ENCODE measurements at places on chromosomes 16 and 17. TPM values are rescaled to one million over a fixed set of nuclear protein-coding genes. Genes with fewer than 3 reads are reported as not detected.
A peak's percentile ranks its signal among the peaks of the same experiment; 100 is the strongest.

CD300H gene
- 0.27 TPM for total RNA-seq

KCNG4 gene
- not detected for total RNA-seq

ALOX15B gene
- total RNA-seq, result 5.1 TPM

GRCh38 chr16:58863042-58863441 is 128.9 kb upstream of the GOT2 start:
- no peak for DNase-seq

GRCh38 chr16:6682142-6682811 is 650.4 kb upstream of the RBFOX1 start:
- peak; percentile 37 for DNase-seq

GRCh38 chr17:13160296-13160695 is 142.5 kb upstream of the ELAC2 start:
- no peak for DNase-seq

- DNase-seq, result no peak
These were observed 92.1 kb upstream of the ZNF750 start for GRCh38 chr17:82931699-82932517.

DNA sequence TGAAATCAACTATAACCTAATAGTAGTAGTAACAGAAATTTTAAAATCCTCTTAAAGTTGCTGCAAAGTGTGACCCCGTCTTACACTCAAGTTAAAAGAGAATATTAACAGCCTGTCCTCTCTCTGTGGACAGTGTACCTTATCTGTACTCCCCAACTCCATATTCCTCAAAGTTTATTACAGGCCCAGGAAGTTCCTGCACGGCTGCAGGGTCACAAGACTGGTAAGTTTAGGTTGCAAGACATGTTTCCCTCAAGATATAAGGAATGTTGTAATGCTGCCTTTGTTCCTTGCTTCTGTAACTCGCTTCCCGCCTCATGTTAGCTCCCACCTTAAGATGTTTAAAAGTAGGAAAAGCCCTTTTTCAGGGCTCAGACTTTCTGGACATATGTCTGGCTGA is 72.2 kb downstream of the ITFG1 start:
- DNase-seq, result no peak

- DNase-seq, result no peak
These were observed 761 bp upstream of the MATCAP1 start for GRCh38 chr16:67184453-67184994.

GRCh38 chr16:57244463-57244766 is 644 bp upstream of the ARL2BP start:
- DNase-seq, result no peak

Data from hematopoietic multipotent progenitor cell (in vitro differentiated cells).